ENCODE measurements at places on chromosomes 7 and 10. TPM values are rescaled to one million over a fixed set of nuclear protein-coding genes. Genes with fewer than 3 reads are reported as not detected.

EBF3 gene
- total RNA-seq = 38.9 TPM

HYCC1 gene
- 60.0 TPM for total RNA-seq

DNA sequence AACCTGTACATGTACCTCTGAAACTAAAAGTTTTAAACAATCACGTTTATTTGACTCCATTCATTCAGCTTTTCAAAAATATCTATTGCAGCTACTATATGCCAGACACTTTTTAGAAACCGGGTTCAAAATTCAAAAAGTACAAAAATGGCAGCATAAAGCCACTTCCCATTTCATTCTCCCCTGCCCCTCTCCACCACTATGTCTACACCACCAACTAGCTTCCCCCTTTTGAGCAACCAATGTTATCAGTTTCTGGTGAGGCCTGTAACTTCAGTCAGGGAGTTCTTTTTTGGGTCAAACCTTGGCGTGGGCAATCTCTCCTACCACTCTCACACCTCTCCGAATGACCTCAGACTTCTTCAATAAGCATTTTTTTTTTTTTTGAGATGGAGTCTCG lies 11.5 kb upstream of the HHEX start:
- no peak for DNase-seq

OR2A5 gene
- total RNA-seq = not detected

- peak; percentile 49 for DNase-seq
Measured at GRCh38 chr7:44969701-44970522, 8.9 kb downstream of the MYO1G start.

All from sciatic nerve (tissue), 2 donors.